LHCN-M2 (cell line): ENCODE measurements at places on chromosomes 2 and 18.

GRCh38 chr2:134008837-134009236, 245.0 kb upstream of the MGAT5 start:
- no peak for DNase-seq

DNA sequence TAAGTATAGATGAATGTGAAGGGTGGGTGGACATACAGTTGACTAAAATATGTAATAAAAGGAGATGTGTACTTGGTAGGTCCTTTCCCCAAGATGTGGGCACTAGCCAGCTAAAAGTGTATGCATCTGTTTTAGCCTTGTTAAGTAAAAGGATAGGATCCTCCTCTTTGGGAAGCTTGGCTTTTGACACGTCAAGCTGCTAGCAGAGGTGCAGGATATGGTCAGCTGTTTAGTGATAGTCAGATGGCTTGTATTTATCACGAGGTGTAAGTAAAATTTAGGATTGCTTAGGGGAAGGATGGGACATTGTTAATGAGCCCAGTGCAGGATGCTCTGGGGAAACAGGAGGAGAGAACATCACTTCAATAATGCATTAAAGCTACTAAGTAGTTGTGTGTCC, 1.5 kb downstream of the MFSD6 start:
- DNase-seq, result no peak

DNA sequence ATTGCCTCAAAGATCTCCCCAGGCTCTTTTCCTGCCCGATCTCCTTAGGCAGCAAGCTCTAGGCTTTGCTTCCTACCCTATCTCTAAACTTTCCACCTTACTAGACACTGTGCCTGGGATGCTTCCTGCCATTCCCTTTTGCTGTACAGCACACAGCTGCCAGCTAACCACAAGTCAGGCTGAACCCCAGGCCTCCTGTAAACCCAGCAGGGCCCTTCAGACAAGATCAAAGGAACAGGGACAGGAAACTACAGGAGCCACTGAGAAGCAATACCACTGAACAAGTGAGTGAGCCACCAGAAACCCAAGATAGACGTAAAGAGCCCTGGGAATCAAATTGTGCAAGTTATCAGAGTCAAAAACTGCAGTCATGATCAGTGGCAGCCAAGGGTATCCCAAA, 180.7 kb downstream of the SUCLG1 start:
- no peak for DNase-seq

- DNase-seq, result peak; percentile 77
These were observed 10.5 kb downstream of the CROCC2 start for GRCh38 chr2:240916571-240917008.

DNA sequence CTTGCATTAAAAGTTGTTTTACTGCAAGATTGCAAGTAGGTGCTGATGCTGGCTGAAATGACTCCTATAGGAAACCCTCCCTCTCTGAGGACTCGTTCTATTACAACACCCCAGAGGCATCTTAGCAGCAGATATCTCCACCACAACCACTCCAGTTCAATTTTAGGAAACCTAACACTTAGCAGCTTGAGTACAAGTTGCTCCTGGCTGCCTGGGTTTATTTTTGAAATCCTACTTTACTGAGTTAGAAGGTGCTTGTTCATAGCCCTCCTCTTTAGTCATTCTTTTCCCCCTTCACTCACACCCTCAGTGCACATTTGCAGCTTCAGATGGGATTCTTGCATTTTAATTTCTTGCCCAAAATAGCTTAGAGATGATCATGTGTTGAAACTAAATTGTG, 111.5 kb downstream of the MTCL1 start:
- DNase-seq, result no peak

- DNase-seq, result no peak
These were observed 251.6 kb upstream of the MC4R start for GRCh38 chr18:60624207-60624606.
